Daoy (cell line): ENCODE measurements at places on chromosomes 7 and 10.
A peak's percentile ranks its signal among the peaks of the same experiment; 100 is the strongest.

- no peak for DNase-seq
Measured at GRCh38 chr7:80154656-80155333, 20.2 kb downstream of the GNAI1 start.

GRCh38 chr10:22174442-22174841, 43.4 kb downstream of the EBLN1 start:
- no peak for DNase-seq

DNA sequence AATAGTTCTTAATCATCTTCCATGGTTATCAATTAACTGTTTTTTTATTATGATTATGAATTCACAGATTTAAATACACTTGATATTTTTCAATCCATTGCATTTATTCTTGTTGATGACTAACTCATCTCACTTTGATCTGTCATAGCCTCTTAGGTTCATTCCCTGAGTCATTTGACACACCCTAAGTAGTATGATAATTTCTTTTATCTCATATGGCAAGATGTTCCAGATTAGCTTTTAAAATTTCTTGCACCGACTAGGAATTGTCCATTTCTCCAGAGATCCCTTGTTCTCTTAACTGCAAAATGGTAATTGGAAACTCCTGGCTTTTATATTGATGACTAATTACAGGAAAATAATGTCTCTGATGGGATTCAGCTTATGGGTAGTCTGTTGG, 87.6 kb upstream of the CCDC6 start:
- DNase-seq, result no peak

DNA sequence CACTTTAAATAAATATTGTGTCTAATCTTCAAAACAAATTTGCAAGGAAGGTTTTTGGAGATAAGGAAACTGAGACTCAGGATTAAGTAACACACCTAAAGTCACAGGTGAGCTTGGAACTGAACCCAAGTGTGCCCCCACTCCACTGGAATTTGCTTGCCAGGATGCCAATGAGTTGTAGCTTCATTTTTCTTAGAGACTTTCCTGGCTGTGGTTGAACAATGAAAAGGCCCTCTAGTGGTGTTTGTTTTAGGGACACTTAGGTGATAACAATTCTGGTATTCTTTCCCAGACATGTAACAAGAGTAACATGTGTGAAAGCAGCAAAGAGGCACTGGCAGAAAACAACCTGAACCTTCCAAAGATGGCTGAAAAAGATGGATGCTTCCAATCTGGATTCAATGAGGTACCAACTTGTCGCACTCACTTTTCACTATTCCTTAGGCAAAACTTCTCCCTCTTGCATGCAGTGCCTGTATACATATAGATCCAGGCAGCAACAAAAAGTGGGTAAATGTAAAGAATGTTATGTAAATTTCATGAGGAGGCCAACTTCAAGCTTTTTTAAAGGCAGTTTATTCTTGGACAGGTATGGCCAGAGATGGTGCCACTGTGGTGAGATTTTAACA, 1.5 kb downstream of the IL6 start:
- DNase-seq, result peak; percentile 73
